ENCODE measurements at places on chromosomes 4 and X.

DNA sequence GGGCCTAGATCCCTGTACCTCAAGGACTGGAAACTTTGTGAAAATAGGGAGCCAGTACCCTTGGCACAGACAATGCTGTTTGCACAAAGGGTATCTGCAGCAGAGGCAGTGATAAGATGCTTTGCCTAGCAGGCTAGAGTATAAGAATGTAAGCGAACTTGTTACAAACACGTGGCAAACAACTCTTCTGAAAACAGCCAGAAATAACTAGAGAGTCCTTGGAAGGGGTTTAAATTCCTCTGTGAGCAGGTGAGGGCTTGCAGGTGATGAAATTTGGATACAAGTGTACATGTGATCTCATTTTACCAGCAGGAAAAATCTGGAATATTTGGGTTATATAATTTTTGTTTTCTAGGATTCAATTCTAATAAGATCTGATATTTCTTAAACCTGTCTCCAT, 18.6 kb upstream of the ACSL4 start:
- no peak for DNase-seq

- no peak for DNase-seq
These were observed 15.4 kb downstream of the DCHS2 start for GRCh38 chr4:154476232-154476631.

DNA sequence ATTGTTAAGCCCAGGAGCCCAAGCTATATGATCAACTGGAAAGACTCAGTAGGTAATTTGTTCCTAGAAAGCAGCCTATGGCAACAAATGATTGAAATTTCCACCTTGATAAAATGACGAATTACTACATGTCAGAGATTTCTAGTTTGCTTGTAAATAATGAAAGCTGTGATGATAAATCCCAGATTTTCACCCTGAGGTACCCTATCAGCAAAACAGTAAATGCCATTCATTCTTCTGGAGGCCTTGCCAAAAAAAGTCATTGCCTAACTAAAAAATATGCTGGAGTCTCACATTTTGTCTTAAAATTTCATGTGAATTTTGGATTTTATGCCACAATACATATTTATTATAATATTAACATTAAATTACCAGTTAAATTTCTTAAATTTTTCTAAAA, 71.3 kb downstream of the PPEF2 start:
- DNase-seq: no peak

DNA sequence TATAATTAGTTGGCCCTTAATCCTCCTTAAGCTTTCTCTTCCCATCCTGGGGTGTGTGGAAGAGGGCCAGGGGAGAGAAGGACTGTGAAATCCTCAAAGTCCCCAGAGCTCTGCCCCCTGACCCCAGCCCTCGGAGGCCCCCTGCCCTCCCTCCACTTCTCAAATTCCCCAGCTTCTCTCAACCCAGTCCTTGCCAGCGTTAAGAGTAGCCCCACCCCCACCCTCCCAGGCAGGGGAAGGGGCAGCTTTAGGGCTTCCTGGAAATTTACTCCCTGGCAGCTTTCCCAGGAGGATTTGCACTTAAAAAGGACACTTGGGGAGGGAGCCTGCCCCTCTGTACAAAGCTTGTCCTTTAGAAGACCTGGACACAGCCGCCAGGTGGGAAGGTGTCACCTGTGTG, 11.8 kb upstream of the CD40LG start:
- no peak for DNase-seq

DNA sequence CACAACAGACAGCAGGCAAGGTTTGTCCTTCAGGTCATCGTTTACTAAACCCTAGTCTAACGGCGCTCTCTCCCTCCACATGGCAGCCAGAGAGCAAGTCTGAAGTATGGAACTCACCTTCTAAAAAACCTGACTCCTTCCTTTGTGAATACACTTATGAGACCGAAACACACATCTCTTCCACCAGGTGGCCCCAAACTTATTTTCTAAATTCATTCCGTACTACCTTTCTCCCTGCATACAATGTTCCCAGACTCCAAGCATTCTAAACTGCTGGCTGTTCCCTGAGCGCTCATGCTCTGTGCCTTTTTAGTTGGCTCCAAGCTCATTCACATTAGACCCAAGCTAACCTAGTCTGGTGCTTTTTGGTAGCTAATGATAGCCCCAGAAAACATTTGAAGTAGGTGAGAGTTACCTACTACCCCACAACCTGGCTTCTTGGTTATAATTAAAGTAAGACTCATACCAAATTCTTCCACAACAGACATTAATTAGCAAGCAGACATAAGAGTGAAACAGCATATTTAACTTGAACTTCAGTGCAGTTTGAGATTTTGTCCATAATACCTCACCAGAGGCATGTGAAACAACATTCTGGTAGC, 67.6 kb upstream of the DCLK2 start:
- DNase-seq: no peak

Measured in stimulated activated naive CD8-positive, alpha-beta T cell treated with anti-CD3 and anti-CD28 coated beads, Interleukin-15, Interleukin-2, amounts not matched to agents 100 U/mL and 50 U/mL, for 24 hours (primary cell).